Gastrocnemius medialis (tissue), 4 donors: ENCODE measurements at places on chromosomes 2 and 18. TPM values are rescaled to one million over a fixed set of nuclear protein-coding genes. Genes with fewer than 3 reads are reported as not detected.
A peak's percentile ranks its signal among the peaks of the same experiment; 100 is the strongest.

DNA sequence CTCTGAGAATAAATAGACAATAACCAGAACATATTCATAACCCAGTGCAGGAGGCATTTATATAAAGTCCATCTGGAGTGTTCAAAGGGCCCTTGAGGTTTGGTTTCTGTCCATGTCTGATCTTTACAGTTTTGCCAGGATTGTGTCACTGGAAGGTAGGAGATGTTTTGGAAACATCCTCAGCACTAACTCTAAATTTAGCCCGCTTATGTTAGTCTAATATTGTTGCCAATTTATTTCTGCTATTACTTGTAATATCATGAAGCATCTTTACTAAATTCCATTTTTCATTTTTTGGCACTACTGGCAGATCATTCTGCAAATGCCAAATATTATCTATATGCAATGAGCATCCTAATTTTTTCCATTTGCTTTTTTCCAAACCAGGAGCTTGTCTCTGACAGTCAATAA, 22.4 kb upstream of the REV1 start:
- DNase-seq = no peak
- H3K27me3 ChIP-seq = no peaks in the 10 kb centered on the region
- peaks cover 9% of the 10 kb centered on the region for H3K4me1 ChIP-seq
- no peak overlapping the region for H3K27ac ChIP-seq
- H3K4me3 ChIP-seq = no peak overlapping the region
- H3K36me3 ChIP-seq = no peaks in the 10 kb centered on the region

GRCh38 chr2:175621821-175622220, 380.2 kb downstream of the LNPK start:
- no peak for DNase-seq
- no peaks in the 10 kb centered on the region for H3K36me3 ChIP-seq
- H3K4me3 ChIP-seq = no peak overlapping the region

- H3K4me3 ChIP-seq = no peak overlapping the region
- DNase-seq = no peak
- H3K27me3 ChIP-seq = no peaks in the 10 kb centered on the region
- no peak overlapping the region for H3K27ac ChIP-seq
- H3K4me1 ChIP-seq = no peaks in the 10 kb centered on the region
- no peaks in the 10 kb centered on the region for H3K36me3 ChIP-seq
These were observed 236.1 kb upstream of the SIX3 start for GRCh38 chr2:44705356-44705755.

DNA sequence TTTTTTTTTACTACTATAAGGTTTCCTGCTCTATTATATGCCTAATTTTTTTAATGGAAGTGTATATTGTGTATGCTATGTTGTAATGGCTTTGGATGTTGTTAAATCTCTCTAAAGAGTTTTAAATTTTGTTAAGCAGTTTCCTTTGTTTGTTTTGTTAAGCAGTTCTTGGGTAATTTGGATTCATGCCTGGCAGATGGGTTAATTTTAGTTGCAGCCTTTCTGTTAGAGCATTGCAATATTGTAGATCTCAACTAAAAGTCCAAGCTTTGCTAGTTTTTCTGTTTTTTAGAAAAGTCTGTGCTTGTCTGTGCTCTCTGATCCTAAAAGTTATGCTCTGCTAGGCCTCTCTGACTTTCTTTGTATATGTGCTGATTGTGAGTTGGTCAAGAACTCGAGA, 1229.0 kb upstream of the NRXN1 start:
- H3K4me3 ChIP-seq = no peak overlapping the region
- DNase-seq = no peak
- H3K27me3 ChIP-seq = no peaks in the 10 kb centered on the region
- no peak overlapping the region for H3K27ac ChIP-seq
- no peaks in the 10 kb centered on the region for H3K36me3 ChIP-seq
- no peaks in the 10 kb centered on the region for H3K4me1 ChIP-seq

DNA sequence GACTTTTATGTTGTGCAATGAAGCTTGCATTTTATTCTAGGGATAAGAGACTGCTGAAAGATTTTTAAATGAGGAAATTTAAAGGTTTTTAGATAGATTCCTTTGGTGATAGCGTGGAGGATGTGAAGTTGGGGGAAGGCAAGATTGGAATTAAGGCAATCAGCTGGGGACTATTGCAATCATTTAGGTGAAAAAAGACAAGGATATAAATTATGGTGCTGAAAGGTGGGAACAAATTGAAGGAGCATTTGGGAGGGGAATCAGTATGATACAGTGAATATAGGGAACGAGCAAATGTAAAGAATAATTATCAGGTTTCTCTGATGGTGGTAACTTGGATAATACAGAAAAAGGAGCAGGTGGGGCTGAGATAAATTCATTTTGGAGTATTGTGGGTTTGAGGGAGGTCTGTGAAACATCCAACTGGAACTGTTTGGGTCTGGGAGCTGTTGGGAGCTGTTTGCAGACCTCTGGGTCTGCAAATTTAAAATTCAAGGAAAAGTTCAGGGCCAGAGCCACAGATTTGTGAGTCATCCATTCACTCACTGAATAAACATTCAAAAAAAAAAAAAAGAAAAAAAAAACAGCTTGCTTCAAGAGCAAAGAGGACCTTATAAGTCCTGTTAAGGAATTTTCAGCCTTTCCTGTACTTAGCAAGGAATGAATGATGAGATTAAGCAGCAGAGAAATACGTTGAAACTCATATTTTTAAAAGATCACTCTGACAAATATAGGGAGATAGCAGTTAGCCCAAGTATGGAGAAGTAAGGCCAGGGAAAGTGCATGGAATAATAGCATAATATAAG, 257.5 kb upstream of the FN1 start:
- H3K27ac ChIP-seq = no peak overlapping the region
- no peak for DNase-seq
- H3K36me3 ChIP-seq = no peaks in the 10 kb centered on the region
- H3K4me1 ChIP-seq = no peaks in the 10 kb centered on the region
- H3K27me3 ChIP-seq = no peaks in the 10 kb centered on the region

DNA sequence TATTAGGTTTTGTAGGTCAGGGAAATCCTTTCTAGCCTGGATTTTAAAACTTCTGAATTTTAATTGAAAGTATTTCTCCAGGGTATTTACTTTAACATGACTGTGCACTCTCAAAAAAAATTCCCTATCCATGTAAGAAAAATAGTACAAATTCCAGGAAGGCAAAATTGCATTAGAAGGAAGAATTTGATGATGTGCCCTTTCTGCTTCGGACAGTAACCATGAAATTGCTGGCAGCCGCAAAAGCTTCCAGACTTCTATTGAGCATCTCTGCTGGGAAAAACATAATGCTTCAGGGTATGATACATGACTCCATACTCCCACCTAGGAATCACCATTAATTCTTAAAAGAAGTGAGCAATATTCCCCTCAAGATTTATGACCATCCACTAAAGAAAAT, 17.2 kb upstream of the KLF7 start:
- H3K4me3 ChIP-seq = no peak overlapping the region
- no peaks in the 10 kb centered on the region for H3K36me3 ChIP-seq
- no peak for DNase-seq
- no peaks in the 10 kb centered on the region for H3K27me3 ChIP-seq
- no peak overlapping the region for H3K27ac ChIP-seq

DNA sequence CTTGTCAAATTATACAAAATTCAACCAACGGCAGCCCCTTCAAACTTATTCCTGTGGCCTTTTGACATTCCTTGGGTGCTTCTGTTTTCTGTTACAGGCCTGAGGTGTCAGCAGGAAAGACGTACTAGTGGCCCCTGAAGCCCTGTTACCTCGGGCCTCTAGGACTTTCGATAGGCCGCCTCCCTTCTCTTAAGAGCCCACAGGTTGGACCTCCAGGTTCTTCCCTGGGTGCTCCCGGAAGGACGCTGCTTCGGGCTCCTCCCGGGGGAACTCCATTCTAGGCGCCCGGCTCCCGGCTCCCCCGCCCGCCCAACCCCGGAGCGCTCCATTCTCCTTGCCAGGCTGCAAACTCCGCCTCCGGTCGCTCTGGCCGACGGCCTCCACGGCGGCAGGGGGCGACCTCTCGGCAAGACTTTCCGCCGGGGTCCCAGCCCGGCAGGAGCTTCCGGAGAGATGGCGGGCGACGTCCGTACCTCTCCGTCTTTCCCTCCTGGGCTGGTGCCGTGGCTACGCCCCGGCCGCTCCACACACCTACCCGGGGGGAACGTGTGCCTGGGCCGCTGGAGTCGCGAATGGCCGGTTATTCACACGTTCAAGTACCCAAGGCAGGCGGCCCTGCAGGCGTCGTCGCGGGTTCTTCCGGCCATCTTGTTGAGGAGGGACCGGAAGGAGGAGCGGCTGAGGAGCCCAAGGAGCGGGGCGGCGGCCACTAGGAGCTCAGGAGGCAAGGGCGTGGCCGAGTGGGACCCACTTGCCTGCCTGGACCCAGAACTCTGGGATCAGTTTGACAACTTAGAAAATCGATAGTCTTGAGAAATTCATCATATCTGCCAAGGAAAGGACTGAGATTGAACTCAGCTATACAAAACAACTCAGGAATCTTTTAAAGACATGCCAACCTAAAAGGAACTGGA, 27.5 kb downstream of the BOLA3 start:
- no peaks in the 10 kb centered on the region for H3K36me3 ChIP-seq

GRCh38 chr18:5895876-5896740, 786 bp upstream of the TMEM200C start:
- no peaks in the 10 kb centered on the region for H3K4me1 ChIP-seq
- H3K27ac ChIP-seq = no peak overlapping the region
- H3K36me3 ChIP-seq = no peaks in the 10 kb centered on the region
- DNase-seq = no peak
- H3K4me3 ChIP-seq = peak overlapping the region; percentile 51
- H3K27me3 ChIP-seq = peaks cover 67% of the 10 kb centered on the region

DNA sequence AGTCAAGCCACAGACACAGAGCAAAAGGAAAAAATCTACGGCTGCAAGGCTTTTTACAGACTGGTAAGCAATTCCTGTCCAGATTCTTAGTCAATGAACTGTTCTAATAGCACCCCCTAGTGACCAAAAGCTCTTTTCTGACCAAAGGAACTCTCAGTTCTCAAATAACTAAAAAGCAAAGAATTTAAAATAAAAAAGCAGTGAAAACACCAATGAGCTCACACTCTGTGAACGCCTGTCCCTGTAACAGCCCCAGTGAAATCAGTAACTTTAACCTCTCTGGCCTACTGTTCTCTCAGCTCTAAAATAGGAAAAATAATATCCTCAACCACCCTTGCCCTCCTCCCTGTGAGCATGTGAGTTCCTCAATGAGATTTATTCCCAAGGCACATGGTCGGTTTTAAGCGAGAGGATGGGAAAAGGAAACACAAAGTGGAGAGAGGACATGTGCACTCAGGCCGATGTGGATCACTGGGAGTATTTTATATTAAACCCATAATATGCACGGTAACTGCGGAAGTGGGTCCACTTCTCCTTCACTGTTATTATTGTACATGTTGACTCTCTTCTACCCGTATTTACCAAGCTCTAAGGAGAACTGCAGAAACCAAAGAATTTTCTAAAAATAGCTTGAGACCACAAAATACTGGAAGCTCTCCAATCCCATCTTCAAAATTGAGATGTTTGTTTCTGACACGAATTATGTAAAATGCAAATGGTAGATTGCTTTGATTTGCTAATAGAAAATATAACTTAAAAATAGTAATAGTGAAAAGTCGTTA, 128.5 kb downstream of the STK39 start:
- H3K4me3 ChIP-seq = no peak overlapping the region
- H3K27ac ChIP-seq = peak overlapping the region; percentile 40
- H3K36me3 ChIP-seq = no peaks in the 10 kb centered on the region

The GATA6 gene
- 0.82 TPM for total RNA-seq

DNA sequence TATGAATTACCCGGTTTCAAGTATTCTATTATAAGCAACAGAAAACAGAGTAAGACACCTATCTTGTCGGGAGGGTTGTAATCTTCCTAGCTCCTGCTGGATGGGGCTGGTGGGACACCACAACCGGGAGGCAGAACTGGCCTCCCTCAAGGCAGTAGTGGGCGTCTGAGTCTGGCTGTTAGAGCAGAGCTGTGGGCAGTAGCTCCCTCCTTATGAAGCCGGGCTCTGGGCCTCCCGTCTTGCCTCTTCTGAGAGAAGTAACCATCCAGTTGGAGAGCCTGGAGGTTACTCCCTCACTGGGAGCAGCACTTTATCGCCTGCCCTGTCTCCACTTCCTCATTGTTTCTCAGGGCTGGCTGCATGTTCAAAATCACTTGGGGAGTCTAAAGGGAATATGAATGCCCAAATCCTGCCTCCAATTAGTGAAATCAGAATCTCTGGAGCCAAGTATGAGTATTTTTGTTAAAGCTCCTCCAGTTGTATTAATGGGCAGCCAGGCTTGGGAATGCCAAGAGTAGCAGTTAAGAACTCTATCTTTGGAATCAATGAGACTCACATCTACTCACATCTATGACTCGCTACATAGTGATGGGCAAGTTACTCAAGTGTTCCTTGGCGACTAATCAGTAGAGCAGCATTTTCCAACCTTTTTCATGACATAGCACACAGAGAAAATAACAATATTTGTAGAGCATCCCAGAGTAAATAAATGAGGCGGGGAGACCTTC, 27.3 kb upstream of the NRP2 start:
- no peak for DNase-seq
- H3K4me3 ChIP-seq = no peak overlapping the region
- no peaks in the 10 kb centered on the region for H3K27me3 ChIP-seq
- H3K27ac ChIP-seq = no peak overlapping the region

DNA sequence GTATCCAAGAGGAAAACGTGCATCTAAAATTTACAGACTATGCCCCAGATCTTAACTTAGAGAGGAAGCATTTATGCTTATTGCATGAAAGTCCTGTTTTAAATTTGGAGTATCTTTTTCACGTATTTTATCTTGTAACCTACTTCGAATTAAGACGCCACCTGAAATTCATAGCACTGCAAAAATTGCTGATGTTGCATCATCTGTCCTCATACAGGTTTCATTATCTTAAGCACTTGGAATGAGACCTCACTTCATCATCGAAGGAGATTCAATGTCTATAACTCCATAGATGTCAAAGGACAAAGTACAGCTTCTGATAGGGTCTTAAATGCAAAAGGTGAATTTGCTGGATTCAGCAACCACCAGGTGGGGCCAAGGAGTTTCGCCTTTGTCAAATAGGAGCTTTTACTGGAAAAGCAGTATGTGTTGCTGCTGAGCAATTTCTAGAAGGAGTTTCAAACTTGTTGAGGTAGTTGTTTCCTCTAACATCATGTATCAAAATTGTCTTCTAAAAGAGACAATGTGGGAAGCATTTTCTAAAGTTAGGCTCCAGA, 106.4 kb upstream of the CCDC85A start:
- no peaks in the 10 kb centered on the region for H3K27me3 ChIP-seq
- H3K4me1 ChIP-seq = no peaks in the 10 kb centered on the region
- no peak overlapping the region for H3K27ac ChIP-seq
- no peak for DNase-seq
